A172 (cell line): ENCODE measurements at places on chromosomes 4 and X. TPM values are rescaled to one million over a fixed set of nuclear protein-coding genes. Genes with fewer than 3 reads are reported as not detected.

The RASL11B gene
- not detected in 2 replicates for total RNA-seq

The GRIPAP1 gene
- 15.9 and 18.3 TPM in 2 replicates for total RNA-seq

DNA sequence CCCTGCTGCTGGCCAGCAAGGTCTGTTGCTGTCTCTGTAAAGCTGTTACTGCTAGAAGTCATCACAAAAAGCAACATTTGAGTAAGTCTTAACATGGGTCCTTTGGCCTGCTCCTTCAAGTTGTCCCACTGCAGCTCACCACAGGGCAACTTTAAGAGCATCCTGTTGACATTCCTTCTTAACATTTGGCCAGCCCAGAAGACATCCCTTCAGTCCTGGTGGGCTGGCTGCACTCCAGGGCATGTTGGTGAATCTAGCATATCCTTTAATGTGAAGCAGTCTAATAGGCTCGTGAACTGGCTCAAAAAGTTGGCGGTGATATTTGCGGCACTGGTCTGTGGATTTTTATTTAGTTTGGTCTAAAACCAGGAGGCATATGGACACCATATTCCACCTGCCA, 92.2 kb upstream of the MAML3 start:
- DNase-seq: no peak

DNA sequence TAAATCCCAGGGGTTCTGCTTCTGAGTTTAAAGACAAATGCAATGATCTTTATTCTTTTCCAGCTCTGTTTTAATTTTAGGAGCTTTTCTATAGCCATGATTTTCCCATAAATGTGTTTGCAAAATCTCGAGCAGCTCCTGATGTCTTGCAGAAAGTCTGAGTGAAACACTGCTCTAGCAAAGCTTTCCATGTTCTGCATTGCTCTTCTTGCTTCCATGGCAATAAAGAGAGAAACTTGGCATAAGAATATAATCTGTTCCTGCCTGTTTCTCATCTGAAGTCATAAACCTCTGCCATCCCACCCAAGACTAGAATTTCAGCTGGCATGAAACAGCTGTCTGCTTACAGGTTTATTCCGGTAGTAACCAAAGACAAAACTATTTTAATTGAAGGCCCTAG, 254.5 kb downstream of the SPRY1 start:
- DNase-seq: no peak

GRCh38 chr4:78058591-78059523, 1.7 kb downstream of the FRAS1 start:
- DNase-seq: peak; percentile 3

- peak; percentile 76 for DNase-seq
Measured at GRCh38 chr4:8303485-8304281, 34.1 kb downstream of the HTRA3 start.

DNA sequence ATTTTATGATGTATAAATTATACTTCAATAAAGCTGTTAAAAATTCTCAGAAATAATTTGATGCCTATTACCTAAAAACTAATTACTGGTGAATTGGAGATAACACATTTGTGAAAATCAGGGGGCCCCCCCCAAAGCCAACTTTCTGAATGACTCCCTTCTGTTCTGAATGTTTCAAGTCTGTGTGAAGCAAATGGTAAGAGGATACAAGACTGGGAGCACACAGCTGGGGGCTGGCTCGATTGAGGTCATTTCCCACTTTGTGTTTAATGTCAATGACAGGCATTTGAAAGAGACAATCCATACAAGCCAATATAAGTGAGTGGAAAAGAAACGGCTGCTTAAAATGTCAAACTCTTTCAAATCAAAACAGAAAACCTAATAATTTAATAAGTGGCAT, 155.8 kb downstream of the SH2D1A start:
- no peak for DNase-seq

The DAPP1 gene
- not detected in 2 replicates for total RNA-seq

- peak; percentile 13 for DNase-seq
Measured at GRCh38 chr4:105966051-105966450, 70.8 kb downstream of the NPNT start.
